Calu3 (cell line): ENCODE measurements at places on chromosomes 3 and 15. TPM values are rescaled to one million over a fixed set of nuclear protein-coding genes. Genes with fewer than 3 reads are reported as not detected.

DNA sequence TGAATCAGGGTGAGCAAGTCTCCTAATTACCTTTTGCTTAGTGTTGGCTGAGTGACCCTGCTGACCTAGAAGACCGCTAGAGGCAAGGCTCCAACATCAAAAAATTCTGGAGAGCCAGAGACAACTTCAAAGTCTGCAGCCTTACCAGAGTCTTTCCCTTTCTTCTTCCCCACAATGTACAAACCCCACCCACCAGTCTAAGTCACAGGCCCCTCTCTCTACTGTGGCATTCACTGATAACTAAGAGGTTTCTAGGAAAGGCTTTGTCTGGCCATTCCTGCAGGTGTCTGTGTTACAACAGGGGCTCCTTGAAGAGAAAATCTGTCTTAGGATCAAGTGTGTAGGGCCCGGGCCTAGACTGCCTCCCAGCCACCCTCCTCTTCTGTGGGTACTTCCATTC, 525 bp downstream of the MYH15 start:
- H3K4me1 ChIP-seq, result no peaks in the 10 kb centered on the region
- no peaks in the 10 kb centered on the region for H3K27me3 ChIP-seq
- DNase-seq, result no peak
- no peak overlapping the region for H3K4me3 ChIP-seq
- no peak overlapping the region for H3K27ac ChIP-seq
- no peaks in the 10 kb centered on the region for H3K36me3 ChIP-seq

DNA sequence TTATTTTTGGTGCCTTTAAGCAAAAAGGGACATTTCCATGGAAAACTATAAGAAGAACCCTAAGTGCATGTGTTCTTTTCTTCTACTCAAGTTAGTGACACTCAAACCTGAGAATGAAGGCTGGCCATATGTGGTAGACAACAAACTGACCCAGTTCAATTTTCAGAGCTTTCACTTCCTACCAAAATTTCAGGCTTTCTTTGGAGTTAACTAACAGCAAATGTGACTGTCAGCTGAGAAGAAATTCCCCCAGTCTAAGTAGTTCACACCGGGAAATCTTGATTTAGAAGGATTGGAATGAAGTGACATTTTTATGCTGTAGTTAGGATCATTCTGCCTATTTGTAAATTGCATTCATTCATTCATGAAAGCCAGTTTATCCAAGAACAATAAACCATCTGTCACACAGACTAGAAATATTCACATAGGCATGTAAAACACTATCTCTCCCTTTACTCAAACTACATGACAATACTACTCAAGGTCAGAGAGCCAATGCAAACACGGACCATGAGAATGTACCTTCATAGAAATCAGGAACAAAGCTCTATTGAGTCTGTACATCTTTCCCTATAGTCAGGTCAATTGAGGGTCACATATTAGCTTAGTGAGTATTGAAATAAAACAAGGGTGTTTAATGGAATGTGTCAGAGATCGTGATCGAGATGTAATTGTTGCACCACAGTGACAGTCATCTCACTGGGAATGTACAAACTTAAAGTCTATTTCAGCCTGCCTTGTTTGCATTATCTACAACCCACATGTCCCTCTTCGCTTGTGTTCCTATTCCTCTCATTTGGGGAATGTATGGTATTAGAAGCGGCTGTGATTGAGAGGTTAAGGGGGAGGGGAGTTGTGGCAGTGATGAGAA, 113.8 kb upstream of the TGFBR2 start:
- H3K27me3 ChIP-seq, result no peaks in the 10 kb centered on the region
- no peak overlapping the region for H3K4me3 ChIP-seq
- peaks cover 26% of the 10 kb centered on the region for H3K4me1 ChIP-seq
- no peaks in the 10 kb centered on the region for H3K36me3 ChIP-seq
- no peak for DNase-seq

DNA sequence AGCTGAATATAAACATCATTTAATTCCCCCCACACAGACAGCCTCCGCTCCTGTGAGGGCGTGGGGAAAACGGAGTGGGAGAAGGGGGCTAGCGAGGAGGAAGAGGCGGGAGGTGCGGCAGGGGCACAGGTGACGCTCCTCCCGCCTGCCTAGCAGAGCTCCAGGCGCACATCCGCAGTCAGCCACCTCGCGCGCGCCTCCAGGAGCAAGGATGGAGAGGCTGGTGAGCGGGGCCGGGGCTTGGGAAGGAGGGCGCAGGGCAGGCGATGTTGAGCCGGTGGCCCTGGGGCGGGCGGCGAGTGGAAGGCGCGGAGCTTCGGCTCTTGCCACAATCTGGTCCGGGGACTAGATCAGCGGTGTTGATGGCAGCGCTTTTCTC, at the start of gene CD200:
Gene CD200 (plus strand): TSS at position 155 of the 379 bp plus-strand sequence. CDS start 57 bp downstream, at position 212.
- DNase-seq, result peak; percentile 24
- peak within 1 kb of the TSS; percentile 63 for H3K4me3 ChIP-seq
- H3K4me1 ChIP-seq, result no peaks in the 10 kb centered on the region
- H3K27ac ChIP-seq, result no peak within 1 kb of the TSS

DNA sequence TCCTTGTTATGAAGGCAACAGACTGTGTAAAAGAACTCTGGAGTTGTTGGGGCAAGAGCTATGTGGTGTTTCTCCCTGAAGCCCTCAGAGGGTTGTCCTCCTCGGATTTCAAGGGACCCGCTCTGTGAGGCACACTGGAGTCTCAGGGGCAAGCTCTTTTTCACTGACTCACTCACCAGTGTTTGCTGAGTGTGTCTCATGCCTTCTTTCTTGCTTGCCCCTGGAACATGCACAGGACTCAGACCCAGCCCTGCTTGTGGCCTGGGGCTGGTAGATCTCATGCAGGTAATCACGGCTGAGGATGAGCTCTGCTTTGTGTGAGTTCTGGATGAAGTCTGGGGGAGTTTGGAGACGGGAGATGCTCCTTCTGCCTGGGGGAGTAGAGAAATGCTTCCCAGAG, 93.7 kb downstream of the CACNA1D start:
- no peaks in the 10 kb centered on the region for H3K27me3 ChIP-seq
- H3K4me3 ChIP-seq, result no peak overlapping the region
- H3K36me3 ChIP-seq, result no peaks in the 10 kb centered on the region
- no peak overlapping the region for H3K27ac ChIP-seq
- DNase-seq, result peak; percentile 12

GRCh38 chr15:60392986-60393790, 4.6 kb downstream of the ANXA2 start:
- H3K27me3 ChIP-seq, result peaks cover 1% of the 10 kb centered on the region
- peak overlapping the region; percentile 86 for H3K4me3 ChIP-seq
- peak; percentile 80 for DNase-seq

DNA sequence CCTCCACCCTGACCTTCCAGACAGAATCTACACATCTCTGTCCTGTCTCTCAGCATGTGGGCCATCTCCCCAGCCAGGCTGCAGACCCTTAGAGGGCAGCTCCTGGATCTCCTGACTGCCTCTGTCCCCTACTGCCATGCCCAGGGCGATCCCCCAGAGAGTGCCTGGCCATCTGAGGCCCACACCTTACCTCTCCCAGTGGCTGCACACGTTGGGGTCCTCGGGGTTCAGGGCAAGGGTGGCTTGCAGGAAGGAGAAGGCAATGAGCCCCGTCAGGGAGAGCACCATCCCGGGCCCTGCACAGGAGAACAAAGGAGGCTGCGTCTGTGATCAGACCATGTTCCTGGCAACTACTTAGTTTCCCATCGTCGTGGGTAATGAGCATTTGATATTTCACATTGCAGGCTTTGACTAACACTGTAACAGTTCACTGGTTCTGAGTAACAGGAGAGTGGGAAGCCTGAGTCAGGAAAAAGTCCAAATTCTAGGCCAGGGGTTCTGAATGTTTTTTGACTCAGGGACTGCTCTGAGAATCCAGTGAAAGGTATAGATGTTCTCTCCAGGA, 125.4 kb downstream of the MEGF11 start:
- H3K4me1 ChIP-seq, result peaks cover 36% of the 10 kb centered on the region
- H3K4me3 ChIP-seq, result no peak overlapping the region
- peaks cover 12% of the 10 kb centered on the region for H3K27me3 ChIP-seq
- H3K27ac ChIP-seq, result no peak overlapping the region
- DNase-seq, result no peak

- H3K36me3 ChIP-seq, result peaks cover 44% of the 10 kb centered on the region
- H3K4me1 ChIP-seq, result no peaks in the 10 kb centered on the region
- H3K4me3 ChIP-seq, result no peak overlapping the region
- peak overlapping the region; percentile 6 for H3K27ac ChIP-seq
- no peaks in the 10 kb centered on the region for H3K27me3 ChIP-seq
- DNase-seq, result no peak
Observed at GRCh38 chr3:47412842-47413520, 32.2 kb downstream of the PTPN23 start.

DNA sequence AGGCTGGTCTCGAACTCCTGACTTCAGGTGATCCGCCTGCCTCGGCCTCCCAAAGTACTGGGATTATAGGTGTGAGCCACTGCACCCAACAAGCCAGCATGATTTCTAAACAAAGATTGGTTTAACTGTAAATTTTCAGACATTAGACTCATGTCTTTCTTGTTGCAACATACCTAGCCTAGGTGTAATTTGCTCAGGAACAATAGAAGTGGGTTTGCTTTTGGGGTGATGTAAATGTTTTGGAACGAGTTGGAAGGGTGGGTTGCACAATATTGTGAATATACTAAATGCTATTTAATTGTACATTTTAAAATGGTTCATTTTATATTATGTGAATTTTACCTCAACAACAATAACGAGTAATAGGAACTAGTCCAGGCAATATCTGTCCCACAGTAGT, 7.1 kb downstream of the CCR4 start:
- H3K4me3 ChIP-seq, result no peak overlapping the region
- H3K36me3 ChIP-seq, result no peaks in the 10 kb centered on the region
- peaks cover 33% of the 10 kb centered on the region for H3K27me3 ChIP-seq
- no peaks in the 10 kb centered on the region for H3K4me1 ChIP-seq
- DNase-seq, result no peak

CPLX3 gene
- total RNA-seq, result 0.21 and 0.29 TPM in 2 replicates

SPSB4 gene
- not detected in 2 replicates for total RNA-seq
